ENCODE measurements at places on chromosomes 1 and 21.

- no peak for DNase-seq
Observed at GRCh38 chr1:227449051-227449450, 114.3 kb upstream of the ZNF678 start.

GRCh38 chr1:78168306-78168705 lies 122.5 kb downstream of the GIPC2 start:
- no peak for DNase-seq

DNA sequence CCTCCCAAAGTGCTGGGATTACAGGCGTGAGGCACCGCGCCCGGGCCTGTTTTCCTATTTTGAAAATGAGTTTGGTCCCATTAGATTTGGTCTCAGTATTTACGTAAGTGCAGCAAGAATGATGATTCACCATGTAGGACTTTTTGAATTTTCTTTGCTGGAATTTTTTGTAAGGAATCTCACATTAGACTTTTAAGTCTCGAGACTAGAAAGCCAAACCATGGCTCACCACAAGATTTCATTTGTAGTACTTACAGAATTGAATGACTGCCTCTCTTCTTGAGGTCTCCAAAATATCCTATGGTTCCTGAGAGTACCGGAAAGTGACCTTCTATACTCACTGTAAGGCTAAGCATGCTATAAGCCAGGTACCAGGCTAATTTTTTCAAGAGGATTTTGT lies 325 bp downstream of the OR14A2 start:
- DNase-seq: no peak

- DNase-seq: no peak
Observed at GRCh38 chr1:173532237-173532636, 55.1 kb downstream of the PRDX6 start.

- DNase-seq: no peak
Observed at GRCh38 chr21:29072873-29073221, 601 bp downstream of the CCT8 start.

- no peak for DNase-seq
Observed at GRCh38 chr1:91582431-91582921, 81.8 kb downstream of the CDC7 start.

DNA sequence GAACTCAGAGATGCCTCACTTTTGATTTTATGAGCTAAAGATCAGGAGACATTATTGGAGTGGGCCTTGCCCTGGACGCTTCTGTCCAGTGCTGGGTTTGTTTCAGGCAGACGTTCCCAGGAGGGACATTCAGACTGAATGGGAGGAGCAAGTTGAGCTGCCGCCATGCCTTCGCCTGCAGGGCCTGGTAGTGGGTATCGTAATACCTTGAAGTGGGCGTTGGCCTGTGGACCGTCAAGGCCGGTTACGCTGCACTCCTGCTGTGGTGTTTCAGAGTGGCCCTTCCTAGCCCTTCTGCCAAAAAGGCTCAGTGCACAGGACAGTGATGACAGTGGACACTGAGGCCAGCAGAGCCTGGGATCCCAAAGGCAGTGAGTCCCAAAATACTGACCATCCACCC lies 1.6 kb downstream of the FAM3B start:
- no peak for DNase-seq
